ENCODE measurements at places on chromosomes 3 and 15.
A peak's percentile ranks its signal among the peaks of the same experiment; 100 is the strongest.

GRCh38 chr3:119294696-119295671 is 801 bp downstream of the ARHGAP31 start:
- H3K36me3 ChIP-seq: peaks cover 6% of the 10 kb centered on the region
- H3K27me3 ChIP-seq: no peaks in the 10 kb centered on the region
- peak overlapping the region; percentile 78 for H3K4me3 ChIP-seq
- DNase-seq: peak; percentile 58

- H3K27me3 ChIP-seq: no peaks in the 10 kb centered on the region
- H3K4me3 ChIP-seq: no peak overlapping the region
- no peak overlapping the region for H3K27ac ChIP-seq
- no peak for DNase-seq
- no peaks in the 10 kb centered on the region for H3K4me1 ChIP-seq
Observed at GRCh38 chr3:101319531-101319930, 844 bp downstream of the IMPG2 start.

GRCh38 chr3:52895418-52895817 is 1.9 kb downstream of the STIMATE start:
- H3K4me1 ChIP-seq: peaks cover 6% of the 10 kb centered on the region
- DNase-seq: no peak
- no peak overlapping the region for H3K4me3 ChIP-seq

GRCh38 chr3:6770397-6770690 is 90.6 kb upstream of the GRM7 start:
- no peaks in the 10 kb centered on the region for H3K27me3 ChIP-seq
- DNase-seq: no peak
- no peak overlapping the region for H3K4me3 ChIP-seq
- no peaks in the 10 kb centered on the region for H3K36me3 ChIP-seq
- H3K27ac ChIP-seq: no peak overlapping the region

DNA sequence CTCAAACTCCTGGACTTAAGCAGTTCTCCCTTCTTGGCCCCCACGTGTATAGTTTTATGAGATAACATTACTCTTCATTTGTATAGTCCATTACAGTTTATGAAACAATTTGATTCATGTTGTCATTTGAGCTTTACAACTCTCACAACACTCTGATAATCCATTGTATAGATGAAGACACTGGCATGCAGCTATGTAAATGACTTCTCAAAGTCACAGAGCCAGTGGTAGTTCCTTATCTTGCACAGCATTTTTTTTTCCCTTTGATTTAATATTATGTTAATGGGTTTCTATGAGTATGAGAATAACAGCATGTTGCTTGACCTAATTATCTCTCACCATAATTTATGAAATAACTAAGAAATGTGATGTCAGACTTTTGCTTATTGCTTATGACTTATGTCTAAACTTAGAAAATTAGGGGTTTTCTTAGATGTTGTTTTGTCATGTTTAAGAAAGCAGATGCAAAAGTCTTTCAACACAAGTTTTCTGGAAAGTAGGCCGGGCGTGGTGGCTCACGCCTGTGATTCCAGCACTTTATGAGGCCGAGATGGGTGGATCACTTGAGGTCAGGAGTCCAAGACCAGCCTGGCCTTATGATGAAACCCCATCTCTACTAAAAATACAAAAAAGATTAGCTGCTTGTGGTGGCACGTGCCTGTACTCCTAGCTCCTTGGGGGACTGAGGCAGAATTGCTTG is 13.3 kb downstream of the VPS8 start:
- H3K27me3 ChIP-seq: no peaks in the 10 kb centered on the region
- H3K36me3 ChIP-seq: no peaks in the 10 kb centered on the region
- no peaks in the 10 kb centered on the region for H3K4me1 ChIP-seq

DNA sequence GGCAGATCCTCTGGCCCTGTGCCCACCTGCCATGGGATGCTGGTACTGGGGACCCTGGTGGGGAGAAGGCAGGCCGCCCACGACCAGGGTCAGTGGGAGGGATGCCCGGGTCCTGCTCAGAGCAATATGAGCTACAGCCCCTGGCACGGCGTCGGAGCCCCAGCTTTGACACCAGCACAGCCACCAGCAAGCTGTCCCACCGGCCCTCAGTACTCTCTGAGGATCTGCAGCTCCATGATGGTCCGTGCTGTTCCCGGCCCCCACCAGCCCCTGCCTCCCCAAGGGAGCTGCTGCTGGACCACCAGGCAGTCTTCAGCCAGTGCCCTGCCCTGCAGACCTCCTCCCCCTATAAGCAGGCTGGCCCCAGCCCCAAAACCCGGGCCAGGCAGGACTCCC is 11.5 kb downstream of the DISP2 start:
- H3K27me3 ChIP-seq: peaks cover 2% of the 10 kb centered on the region
- DNase-seq: no peak
- H3K36me3 ChIP-seq: no peaks in the 10 kb centered on the region

- no peak for DNase-seq
- no peaks in the 10 kb centered on the region for H3K27me3 ChIP-seq
- no peak overlapping the region for H3K4me3 ChIP-seq
- no peaks in the 10 kb centered on the region for H3K36me3 ChIP-seq
- H3K4me1 ChIP-seq: no peaks in the 10 kb centered on the region
Observed at GRCh38 chr3:38267662-38268061, 2.0 kb downstream of the SLC22A13 start.

DNA sequence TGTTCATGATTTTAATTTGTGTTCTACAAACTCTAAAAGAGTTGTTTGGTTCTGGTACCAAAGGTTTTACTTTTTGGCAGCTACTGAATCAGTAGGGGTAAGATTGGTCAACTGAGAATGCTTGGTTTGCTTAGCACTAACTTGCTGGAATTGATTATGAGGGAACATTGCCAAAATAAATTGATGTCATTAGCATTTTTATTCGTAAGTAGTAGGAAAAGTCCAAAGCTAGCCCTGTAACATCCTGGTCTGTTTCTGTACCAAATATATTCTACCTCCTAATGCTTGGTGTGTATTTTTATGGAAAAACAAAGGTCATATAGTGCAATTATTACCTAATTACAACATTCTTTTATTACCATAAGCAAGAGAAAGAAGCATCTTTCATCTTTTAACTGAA is 35.9 kb upstream of the KPNA4 start:
- no peaks in the 10 kb centered on the region for H3K4me1 ChIP-seq
- no peak overlapping the region for H3K4me3 ChIP-seq
- no peaks in the 10 kb centered on the region for H3K36me3 ChIP-seq
- H3K27ac ChIP-seq: no peak overlapping the region

- H3K4me1 ChIP-seq: no peaks in the 10 kb centered on the region
- no peak for DNase-seq
- no peak overlapping the region for H3K4me3 ChIP-seq
- H3K27ac ChIP-seq: no peak overlapping the region
- H3K27me3 ChIP-seq: no peaks in the 10 kb centered on the region
Observed at GRCh38 chr3:155884292-155884691, 13.8 kb downstream of the GMPS start.

- H3K4me3 ChIP-seq: no peak overlapping the region
- no peak overlapping the region for H3K27ac ChIP-seq
- H3K36me3 ChIP-seq: no peaks in the 10 kb centered on the region
- no peaks in the 10 kb centered on the region for H3K4me1 ChIP-seq
- no peaks in the 10 kb centered on the region for H3K27me3 ChIP-seq
Observed at GRCh38 chr3:96843505-96844203, 29.3 kb downstream of the EPHA6 start.

GRCh38 chr15:84747416-84748273 is 747 bp upstream of the ZNF592 start:
- peak; percentile 83 for DNase-seq
- H3K27me3 ChIP-seq: no peaks in the 10 kb centered on the region
- H3K4me3 ChIP-seq: peak overlapping the region; percentile 93
- no peaks in the 10 kb centered on the region for H3K36me3 ChIP-seq

- H3K4me3 ChIP-seq: no peak overlapping the region
- H3K36me3 ChIP-seq: peaks cover 3% of the 10 kb centered on the region
- H3K27ac ChIP-seq: peak overlapping the region; percentile 34
- H3K4me1 ChIP-seq: peaks cover 10% of the 10 kb centered on the region
- no peak for DNase-seq
Observed at GRCh38 chr3:172098698-172099494, 59.5 kb downstream of the FNDC3B start.

GRCh38 chr3:67017211-67017610 is 19.1 kb downstream of the KBTBD8 start:
- no peaks in the 10 kb centered on the region for H3K36me3 ChIP-seq
- H3K4me1 ChIP-seq: peaks cover 3% of the 10 kb centered on the region
- H3K27me3 ChIP-seq: no peaks in the 10 kb centered on the region
- DNase-seq: peak; percentile 93
- no peak overlapping the region for H3K4me3 ChIP-seq
- no peak overlapping the region for H3K27ac ChIP-seq

All from trophoblast cell (in vitro differentiated cells and primary cell).